ENCODE measurements at places on chromosomes 3 and 15. TPM values are rescaled to one million over a fixed set of nuclear protein-coding genes. Genes with fewer than 3 reads are reported as not detected.

The PAQR9 gene
- not detected for total RNA-seq

The TP53BP1 gene
- total RNA-seq: 132 TPM

The ADAMTS7 gene
- 5.1 TPM for total RNA-seq

The ZNF502 gene
- total RNA-seq: 5.4 TPM

The CCDC39 gene
- under 0.01 TPM for total RNA-seq

The PTH1R gene
- total RNA-seq: 4.3 TPM

The TNNC1 gene
- total RNA-seq: 0.51 TPM

The C2CD4A gene
- not detected for total RNA-seq

The STRIT1 gene
- total RNA-seq: not detected

The ST3GAL6 gene
- total RNA-seq: 2.6 TPM

The XCR1 gene
- total RNA-seq: under 0.01 TPM

The HTR3E gene
- total RNA-seq: not detected

The APBA2 gene
- 18.2 TPM for total RNA-seq

The SUCLG2 gene
- 87.4 TPM for total RNA-seq

The HMG20A gene
- 26.3 TPM for total RNA-seq

The HYKK gene
- 2.6 TPM for total RNA-seq

The LINGO1 gene
- total RNA-seq: not detected
